HAP-1 (cell line): ENCODE measurements at places on chromosomes 2 and 18.

- no peak for DNase-seq
These were observed 508.4 kb upstream of the ZEB2 start for GRCh38 chr2:145028101-145028920.

DNA sequence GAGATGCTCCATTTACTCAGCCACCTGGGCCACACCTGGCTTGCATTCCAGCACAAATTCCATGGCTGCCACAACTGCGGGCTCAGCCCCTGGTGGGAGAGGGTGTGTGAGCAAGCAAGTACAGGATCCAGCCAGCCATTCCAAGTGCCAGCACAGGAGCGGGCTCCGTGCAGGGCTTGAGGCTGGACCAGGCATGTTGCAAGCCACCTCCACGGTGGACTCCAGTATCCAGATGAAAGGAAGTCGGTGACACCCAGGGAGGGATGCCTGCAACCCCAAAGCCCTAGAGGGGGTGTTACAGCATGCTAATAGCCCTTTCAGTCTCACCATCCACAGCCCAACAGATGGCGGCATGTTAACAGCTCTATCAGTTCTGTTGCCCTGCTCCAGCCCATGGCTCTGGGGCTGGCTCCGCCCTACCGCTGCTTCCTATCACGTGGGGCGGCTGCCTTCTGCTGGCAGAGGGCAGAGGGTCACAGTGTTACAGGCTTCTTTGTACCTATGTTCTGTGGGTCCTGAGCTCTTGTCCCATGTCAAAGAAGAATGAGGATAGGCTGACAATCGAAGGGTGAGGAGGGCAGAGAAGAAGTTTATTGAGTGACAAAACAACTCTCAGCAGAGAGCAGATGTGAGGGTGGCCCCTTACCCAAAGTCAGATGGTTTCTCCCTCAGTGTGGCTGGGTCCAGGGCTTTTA is 11.7 kb upstream of the GORASP2 start:
- no peak for DNase-seq

- no peak for DNase-seq
These were observed 221.4 kb upstream of the TRIB2 start for GRCh38 chr2:12495247-12495868.

DNA sequence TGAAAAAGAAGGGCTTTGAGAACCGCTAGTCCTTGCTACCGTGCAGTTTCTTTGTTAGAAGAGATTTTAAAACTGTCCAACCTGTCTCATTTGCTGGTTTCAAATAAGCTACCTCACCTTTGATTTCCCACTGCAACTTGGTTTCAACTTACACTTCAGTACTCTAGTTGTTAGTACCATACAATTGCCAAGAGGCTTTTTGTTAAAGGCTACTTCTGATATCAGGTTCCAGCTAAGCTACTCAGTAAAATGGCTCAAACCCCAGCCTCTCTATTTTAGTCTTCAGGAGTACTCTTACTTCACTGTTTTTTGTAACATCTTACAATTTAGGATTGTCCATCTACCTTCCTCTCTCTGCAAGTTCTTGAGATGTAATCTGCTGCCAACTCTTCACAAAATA is 91.6 kb downstream of the INO80D start:
- no peak for DNase-seq

DNA sequence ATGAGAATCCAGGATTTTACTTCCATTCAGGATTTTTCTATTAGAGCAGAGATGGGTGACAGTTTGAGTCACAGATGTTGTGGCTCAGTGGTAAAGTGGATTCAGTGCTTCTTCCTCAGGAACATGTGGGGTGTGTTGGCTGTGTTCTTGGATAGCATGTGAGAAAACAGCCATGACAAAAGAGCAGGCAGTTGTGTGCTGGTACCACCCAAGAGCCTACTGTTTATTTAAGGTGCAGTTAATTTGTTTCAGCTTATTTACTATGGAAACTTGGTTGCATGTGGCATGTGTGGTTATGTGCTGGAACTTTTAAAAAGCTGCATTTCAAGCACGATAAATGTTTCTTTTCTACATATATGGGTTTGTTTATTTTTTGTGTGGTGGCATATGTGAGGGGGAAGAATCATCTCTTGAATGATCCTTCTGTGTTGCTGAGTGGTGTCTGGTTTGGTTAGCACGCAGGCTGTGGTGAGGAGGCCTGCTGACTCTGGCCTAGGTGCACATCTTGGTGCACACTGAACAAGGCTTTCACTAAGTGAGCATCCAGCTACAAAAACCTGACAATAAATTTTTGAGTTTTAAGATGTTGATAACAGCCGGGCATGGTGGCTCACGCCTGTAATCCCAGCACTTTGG is 67.3 kb downstream of the SPTBN1 start:
- DNase-seq: no peak

- no peak for DNase-seq
These were observed 113.8 kb downstream of the GALNT1 start for GRCh38 chr18:35695384-35695783.

- DNase-seq: peak; percentile 38
These were observed 323.4 kb upstream of the SLC14A2 start for GRCh38 chr18:45291621-45292615.

- no peak for DNase-seq
These were observed 65.1 kb downstream of the INPP4A start for GRCh38 chr2:98509542-98510321.

GRCh38 chr2:196309691-196310090 is 138.3 kb upstream of the STK17B start:
- DNase-seq: no peak

DNA sequence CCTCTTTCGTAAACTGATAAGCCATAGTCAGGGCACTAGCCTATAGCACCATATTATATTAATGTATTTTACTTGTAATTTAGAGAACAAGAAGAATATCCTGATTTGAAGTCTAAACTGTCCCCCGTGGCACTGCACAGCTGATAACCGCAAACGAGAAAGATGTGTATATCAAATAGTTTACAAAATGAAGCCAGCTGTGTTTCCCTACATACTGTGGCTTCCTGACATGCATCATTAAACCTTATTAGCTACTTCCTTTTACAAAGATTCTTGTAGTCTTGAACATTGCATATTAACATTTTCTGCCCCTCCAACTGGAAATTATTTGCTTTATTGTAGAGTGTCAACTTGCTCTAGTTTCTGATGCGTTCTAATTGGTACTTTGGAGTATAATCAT is 153.5 kb upstream of the NFATC1 start:
- DNase-seq: no peak

GRCh38 chr2:35864141-35864540 is 491.4 kb upstream of the CRIM1 start:
- peak; percentile 26 for DNase-seq

DNA sequence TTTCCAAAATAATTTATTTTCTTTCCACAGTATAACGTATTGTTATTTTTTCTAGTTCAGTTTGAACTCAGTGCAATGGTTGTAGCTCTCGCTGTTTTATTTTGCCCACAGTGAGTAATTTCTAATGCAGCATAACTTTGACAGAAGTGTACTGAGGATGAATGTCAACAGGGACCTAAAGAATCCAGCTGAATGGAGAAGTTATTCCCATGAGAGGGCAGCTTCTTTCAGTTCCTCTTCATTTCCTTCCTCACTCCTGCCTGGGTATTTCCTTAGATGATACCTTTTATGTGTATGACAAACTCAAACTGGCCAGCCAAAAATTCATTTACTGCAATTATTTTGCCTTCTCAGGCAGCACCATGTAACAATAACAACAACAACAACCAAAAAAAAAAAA is 1223.1 kb upstream of the ZEB2 start:
- no peak for DNase-seq

- DNase-seq: no peak
These were observed 242.6 kb downstream of the SLC4A3 start for GRCh38 chr2:219870041-219870440.

- no peak for DNase-seq
These were observed 19.4 kb downstream of the SP100 start for GRCh38 chr2:230435431-230435830.

GRCh38 chr2:50263728-50264127 is 768.2 kb downstream of the NRXN1 start:
- DNase-seq: no peak

DNA sequence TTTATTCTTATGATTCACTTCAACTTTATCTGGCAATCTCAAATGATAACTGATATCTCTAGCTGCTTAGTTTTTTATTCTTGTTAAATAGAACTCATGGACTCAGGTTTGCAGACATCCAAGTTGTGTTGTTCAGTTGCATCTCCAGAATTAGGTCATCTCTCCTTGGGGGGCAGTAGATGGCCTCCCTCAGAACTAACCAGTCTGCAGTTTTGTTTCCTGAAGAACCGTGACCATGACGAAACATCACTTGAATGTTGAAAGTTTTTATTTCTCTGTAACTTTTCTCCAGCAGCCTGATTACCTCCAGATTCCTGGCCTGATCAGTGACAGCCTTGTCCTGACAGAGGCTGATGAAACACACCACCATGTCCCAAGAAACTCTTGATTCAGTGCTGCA is 321.5 kb downstream of the GALNT13 start:
- DNase-seq: no peak

DNA sequence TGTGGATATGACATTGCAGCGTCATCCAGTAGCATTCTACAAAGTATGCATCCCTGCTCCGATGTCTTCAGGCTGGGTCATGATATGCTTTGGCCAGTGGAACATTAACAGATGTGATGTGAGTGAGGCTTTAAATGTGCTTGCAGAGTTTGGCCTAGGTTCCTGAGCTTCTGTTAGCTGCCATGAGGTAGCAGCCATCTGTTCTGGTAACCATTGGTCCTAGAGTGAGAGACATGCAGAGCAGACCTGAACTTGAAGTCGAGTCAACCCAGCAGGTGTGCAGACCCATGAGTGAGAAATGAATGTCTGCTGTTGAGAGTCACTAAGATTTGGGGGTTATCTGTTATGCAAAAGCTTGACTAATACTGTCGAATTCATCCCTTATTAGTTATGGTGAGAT is 73.8 kb upstream of the NABP1 start:
- no peak for DNase-seq

GRCh38 chr2:205835251-205835791 is 153.0 kb downstream of the NRP2 start:
- DNase-seq: no peak

- DNase-seq: no peak
These were observed 55.3 kb upstream of the CSRNP3 start for GRCh38 chr2:165414187-165414586.

GRCh38 chr2:85380048-85380447 is 25.5 kb downstream of the ELMOD3 start:
- DNase-seq: no peak

DNA sequence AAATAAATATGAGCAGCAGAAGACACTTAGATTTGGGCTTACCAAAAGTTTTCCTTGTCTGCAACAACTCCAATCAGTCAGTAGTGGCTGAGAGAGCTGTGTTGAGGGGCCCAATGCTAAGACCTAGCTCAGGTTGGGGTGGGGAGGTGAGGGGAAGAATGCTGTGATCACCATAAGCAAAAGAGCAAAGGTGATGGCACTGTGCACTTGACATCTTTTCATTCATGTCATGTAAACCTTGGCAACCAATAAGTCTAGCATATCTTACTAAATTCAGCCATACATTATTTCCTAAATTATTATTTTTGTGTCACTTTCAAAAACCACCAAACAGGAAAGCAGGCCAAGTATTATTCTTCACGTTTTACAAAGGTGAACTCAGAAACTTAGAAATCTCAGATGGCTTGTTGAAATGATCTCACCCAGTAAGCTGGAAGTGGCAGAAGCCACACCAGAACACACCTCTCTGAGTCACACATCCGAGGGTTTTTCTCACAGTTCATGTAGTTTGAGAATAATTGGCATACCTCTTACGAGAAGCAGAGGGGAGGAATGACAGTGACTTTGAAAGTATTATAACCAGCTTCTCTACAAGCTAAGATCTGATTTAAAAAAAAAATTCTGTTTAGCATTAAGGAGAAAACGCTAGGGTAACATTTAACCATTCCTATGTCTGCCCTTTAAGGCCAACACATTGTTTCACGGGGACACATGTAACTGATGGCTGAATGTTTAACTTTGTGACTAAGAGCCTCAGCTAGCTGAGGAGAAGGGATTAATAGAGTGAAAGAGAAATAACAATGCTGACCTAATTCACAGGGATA is 43.3 kb upstream of the SETBP1 start:
- DNase-seq: no peak

DNA sequence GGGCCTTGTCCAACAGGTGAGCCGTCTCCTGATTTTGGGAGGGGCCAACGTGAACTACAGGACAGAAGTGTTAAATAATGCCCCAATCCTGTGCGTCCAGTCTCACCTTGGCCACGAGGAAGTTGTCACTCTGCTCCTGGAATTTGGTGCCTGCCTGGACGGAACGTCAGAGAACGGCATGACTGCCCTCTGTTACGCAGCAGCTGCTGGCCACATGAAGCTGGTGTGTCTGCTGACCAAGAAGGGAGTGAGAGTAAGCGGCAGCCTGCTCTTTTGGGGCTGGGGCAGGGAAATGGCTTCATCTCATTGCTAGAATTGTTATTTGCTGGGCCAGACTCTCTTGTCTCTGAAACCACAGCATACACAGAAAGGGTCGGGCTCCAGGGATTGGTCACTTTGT is 92.3 kb downstream of the WDSUB1 start:
- DNase-seq: no peak

GRCh38 chr2:46805401-46805951 is 110.1 kb downstream of the MCFD2 start:
- no peak for DNase-seq

DNA sequence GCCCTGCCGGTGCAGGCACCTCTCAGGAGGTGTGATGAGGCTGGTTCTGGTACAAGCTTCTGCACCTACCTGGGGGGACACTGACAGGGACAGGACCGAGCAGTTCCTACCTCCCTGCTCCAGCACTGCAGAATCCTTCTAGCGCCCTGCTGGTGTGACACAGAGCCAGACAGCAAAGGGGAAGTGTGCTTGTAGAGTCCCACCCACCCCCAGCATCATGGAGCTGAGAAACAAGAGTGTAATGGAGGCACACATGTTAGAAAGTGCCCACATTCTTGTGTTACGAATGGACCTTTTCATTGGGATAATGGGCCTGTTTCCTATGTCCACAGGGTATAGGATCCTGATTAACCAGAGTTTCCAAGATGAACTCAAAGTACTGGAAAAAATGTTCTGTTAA is 38.3 kb downstream of the OXER1 start:
- DNase-seq: no peak

- DNase-seq: no peak
These were observed 189.1 kb downstream of the UBE2E3 start for GRCh38 chr2:181169503-181169902.
